Stimulated activated CD4-positive, alpha-beta T cell treated with anti-CD3 and anti-CD28 coated beads, Interleukin-12 subunit alpha, Interleukin-12 subunit beta, amount 100 ng/mL, for 4 hours (primary cell): ENCODE measurements at places on chromosomes 2 and 18.

GRCh38 chr18:11850821-11851145, 430 bp upstream of the CHMP1B start:
- no peak for DNase-seq

DNA sequence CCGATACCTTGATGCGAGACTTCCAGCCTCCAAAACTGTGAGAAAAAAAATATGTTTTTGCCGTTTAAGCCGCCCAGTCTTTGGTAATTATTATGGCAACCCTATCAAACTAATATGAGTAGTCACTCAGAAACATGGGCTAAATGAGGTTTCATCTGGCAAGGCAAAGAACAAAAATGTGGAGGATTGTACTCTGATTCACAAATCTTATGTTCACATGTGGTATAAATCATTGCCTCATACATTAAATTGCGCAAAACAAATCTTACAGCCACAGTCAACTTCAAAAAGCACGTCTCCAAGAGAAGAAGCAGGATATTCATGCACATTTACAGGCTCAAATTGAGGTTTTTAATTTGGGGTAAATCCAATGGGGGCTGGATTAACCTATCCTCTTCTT, 1435.4 kb upstream of the LRRTM1 start:
- no peak for DNase-seq

DNA sequence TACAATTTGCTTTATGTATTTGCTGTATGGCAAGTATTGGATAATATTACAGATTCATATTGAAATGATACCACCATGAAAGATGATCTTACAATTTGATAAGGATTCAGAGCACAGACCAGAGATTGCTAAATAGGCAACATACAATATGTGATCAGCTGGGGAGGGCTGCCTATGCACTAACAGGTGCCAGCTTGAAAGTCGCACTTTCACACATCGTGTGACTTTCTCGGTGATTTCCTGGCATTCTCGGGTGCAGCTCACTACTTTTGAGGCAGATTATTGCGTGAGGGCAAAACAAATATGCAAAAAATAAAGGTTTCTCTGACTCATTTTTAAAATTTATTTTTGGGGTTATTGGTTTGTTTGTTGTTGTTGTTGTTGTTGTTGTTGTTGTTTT, 36.0 kb downstream of the RBMS1 start:
- no peak for DNase-seq

DNA sequence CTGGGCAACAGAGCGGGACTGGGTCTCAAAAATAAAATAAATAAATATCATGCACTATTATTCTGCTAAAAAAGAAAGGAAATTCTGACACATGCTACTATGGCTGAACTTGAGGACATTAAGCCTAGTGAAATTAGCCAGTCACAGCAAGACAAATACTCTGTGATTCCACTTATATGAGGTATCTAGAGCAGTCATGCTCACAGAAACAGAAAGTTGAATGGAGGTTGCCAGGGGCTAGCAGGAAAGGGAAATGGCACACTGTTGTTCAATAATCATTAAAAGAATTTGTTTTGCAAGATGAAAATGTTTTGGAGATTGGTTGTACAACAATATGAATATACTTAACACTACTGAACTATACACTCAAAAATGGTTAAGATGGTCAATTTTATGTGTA, 60.8 kb downstream of the NCKAP1 start:
- no peak for DNase-seq
